D341Med (cell line): ENCODE measurements at places on chromosomes 6 and 20.
A peak's percentile ranks its signal among the peaks of the same experiment; 100 is the strongest.

DNA sequence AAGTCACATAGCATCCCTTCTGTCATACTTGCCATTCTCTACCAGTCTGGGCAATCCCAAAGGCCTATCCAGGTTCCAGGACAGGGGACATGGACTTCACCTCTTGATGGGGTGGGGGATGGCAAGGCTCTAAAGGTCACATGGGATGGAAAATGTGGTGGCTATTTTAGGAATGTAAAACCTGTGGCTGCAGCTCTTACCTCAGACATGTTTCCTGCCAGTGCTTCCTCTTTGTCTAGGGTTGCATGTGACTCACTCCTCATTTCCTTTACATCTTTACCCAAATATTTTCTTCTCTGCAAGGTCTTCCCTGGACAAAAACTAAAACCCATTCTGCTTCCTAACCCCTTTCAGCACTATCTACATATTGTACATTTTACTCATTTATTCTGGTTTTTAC lies 135.7 kb downstream of the BTBD3 start:
- no peak for DNase-seq

GRCh38 chr6:12939314-12939713 lies 222.7 kb downstream of the PHACTR1 start:
- DNase-seq, result no peak

DNA sequence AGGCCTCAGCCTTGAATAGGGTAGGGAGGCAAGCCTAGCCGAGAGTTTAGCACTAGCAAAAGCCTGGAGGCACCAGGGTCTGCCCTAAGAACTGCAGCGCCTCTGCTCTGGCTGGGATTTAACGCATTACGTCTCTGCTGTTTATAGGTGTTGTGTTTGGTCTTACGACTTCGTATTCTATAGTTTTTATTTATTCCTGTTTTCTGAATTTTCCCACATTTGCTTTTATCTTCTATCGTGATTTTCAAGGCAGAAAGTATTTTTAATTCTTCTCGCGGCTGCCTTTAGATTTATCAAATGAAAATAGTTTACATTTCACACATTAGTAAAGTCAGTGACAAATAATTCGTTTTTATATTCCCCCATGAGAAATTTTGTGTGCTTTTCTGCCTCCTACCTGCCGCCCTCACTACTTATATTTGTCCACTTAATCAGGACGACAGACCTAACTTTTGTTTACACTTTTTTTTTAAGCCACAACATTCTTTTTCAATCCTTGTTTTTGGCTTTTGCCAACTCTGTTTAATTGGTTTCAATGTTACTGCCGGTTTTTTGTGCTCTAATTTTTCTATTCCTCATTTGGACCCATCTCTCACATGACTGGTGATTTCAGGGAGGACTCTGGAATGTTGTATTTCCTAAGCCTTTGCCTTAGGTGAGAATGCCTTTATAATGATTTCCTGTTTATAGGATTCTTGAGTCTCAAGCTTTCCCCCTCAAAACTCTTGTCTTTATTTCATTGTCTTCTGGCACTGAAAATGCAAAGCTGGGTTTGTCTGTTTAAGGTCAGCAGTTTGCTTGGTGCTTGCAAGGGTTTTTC lies 1.3 kb upstream of the LZTS3 start:
- DNase-seq, result peak; percentile 69

GRCh38 chr6:77063494-77063893 lies 399.8 kb downstream of the HTR1B start:
- no peak for DNase-seq

DNA sequence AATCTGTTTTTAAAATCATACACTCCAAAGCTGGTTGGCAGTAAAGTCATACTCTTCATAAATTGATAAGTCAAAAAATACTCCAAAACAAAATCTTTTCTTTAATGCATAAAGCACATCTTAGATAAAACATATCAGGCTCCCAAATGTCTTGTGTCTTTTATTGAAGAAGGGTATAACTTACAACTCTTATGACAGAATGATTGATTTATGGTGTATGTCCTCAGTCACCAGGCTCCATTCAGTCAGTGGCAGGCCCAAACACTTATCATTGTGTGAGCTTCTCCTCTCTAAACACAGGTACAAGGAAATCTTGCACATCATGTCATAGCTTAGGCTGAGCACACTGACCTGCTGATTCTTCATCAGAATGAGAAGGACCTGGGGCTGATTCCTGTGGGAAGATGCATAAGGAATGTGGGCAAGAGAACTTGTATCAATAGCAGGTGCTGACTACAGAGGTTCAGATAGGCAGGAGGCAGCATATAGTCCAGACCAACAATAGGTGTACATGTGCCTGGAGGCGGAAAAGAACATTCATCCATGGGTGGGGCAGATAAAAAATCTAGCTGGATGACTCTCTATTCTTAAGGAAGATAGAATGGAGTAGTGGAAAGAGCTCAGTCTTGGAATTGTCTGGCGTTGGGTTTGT lies 1.9 kb downstream of the CALHM5 start:
- DNase-seq, result no peak

- DNase-seq, result no peak
These were observed 538.9 kb downstream of the UTRN start for GRCh38 chr6:144824018-144824417.

DNA sequence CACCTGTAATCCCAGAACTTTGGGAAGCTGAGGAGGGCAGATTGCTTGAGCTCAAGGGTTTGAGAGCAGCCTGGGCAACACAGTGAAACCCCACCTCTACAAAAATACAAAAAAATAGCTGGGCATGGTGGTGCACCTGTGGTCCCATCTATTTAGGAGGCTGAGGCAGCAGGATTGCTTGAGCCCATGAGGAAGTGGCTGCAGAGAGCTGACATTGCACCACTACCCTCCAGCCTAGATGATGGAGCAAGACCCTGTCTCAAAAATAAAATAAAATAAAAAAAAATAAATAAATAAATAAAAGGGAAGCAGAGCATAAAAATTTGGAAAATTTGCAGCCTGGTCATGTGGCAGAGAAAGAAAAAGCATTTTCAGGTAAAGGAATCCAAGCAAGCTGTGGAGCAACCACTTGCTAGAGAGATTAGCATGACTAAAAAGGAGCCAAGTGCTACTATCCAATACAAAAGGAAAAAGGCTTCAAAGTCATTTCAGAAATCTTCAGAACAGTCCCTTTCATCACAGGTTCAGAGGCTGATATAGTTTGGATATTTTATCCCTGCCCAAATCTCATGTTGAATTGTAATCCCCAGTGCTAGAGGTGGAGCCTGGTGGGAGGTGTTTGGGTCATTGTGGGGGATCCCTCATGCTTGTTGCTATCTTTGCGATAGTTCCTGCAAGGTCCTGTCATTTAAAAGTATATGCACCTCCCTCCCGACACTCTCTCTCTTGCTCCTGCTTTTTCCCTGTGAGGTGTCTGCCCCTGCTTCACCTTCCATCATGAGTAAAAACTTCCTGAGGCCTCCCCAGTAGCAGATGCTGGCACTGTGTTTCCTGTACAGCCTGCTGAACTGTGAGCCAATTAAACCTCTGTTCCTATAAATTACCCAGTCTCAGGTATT lies 11.2 kb upstream of the TTK start:
- no peak for DNase-seq

- DNase-seq, result no peak
These were observed 21.4 kb upstream of the ULBP3 start for GRCh38 chr6:150090328-150090727.

DNA sequence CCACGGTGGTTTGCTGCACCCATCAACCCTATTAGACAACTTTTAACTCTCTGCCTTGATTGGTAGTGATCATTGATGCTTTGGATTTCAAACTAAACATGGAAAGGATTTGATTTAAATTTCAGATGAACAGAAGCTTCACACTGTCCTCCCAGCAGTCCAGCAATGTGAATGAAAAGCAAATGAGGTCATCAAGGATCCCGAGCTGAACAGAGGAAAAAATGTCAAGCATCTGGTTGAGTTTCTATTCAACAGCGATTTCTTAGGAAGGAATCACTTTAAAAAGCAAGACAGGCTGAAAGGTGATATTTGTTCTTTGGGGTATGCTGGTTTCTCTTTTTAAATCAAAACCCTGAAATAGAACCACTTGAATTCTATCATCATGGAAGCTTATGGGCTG lies 10.6 kb upstream of the SAMD3 start:
- no peak for DNase-seq

- DNase-seq, result no peak
These were observed 10.1 kb downstream of the HMGCLL1 start for GRCh38 chr6:55568808-55569439.

- peak; percentile 52 for DNase-seq
These were observed 92.9 kb downstream of the ZMYND8 start for GRCh38 chr20:47263465-47264084.

- no peak for DNase-seq
These were observed 173.7 kb downstream of the BCAS1 start for GRCh38 chr20:53896647-53897046.

GRCh38 chr20:17611540-17612286 lies 41.8 kb downstream of the DSTN start:
- DNase-seq, result no peak

- no peak for DNase-seq
These were observed 445.7 kb downstream of the CDC5L start for GRCh38 chr6:44833248-44833647.

DNA sequence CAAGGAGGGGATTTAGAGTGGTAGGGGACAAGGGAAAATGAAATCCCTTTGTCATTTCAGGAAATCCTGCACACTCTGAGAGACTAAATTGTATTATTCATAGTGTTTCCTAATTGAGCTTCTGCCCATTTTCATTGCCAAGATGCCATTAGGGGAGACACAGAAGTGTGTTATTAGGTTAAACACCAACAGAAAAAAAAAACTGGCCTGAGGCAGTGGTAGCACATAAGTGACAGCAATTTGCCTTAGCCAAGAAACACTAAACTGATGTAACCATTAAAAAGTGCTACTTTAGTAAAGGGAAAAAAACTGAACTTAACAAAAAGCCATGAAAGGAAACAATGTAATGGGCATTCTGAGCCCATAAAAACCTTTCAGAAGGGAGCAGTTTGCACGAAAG lies 270.5 kb upstream of the PLN start:
- DNase-seq, result no peak

GRCh38 chr20:36821964-36822437 lies 48.4 kb upstream of the DSN1 start:
- no peak for DNase-seq

DNA sequence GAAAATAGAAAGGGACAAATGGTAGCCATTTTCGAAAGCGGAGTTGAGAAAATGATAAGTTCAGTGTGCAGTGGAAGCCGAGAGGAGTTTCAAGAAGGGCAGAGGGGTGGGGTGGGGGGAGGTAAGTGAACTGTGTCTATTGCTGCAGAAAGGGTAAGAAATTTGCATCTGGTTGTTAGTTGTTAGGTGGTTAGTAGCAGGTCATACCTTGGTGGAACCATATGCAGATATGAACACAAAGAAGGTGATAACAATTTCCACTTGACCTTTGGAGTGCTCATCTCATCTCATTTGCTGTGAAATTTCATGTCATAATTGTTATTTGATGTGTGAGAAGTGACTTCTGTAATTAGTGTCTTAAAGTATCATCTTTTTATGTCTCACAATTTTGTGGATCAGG lies 288.2 kb downstream of the QKI start:
- no peak for DNase-seq

GRCh38 chr6:119310486-119311036 lies 39.0 kb downstream of the MAN1A1 start:
- DNase-seq, result no peak

GRCh38 chr20:53891306-53891894 lies 179.0 kb downstream of the BCAS1 start:
- DNase-seq, result no peak

DNA sequence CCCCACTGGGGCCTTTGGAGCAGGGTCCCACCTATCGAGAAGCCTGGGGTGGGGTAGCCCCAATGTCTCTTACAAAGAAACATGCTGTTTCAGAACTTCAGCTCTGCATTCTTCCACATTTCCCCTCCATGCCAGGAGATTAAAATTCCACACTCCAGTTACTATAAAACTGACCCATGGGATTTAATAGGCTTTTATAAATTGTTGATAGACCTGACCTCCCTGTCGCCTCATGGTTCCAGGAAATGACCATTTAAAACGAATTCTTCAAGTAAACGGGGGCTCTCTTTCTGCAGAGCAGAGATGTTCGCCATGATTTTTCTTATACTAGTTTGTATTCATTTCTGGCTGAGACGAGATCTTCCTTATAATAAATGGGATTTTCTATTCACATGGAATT lies 19.3 kb downstream of the RIN2 start:
- DNase-seq, result no peak

- no peak for DNase-seq
These were observed 55.4 kb downstream of the RALGAPA2 start for GRCh38 chr20:20657092-20657491.
